Stimulated activated naive CD8-positive, alpha-beta T cell treated with anti-CD3 and anti-CD28 coated beads, Interleukin-15, Interleukin-2, amounts not matched to agents 100 U/mL and 50 U/mL, for 24 hours (primary cell): ENCODE measurements at places on chromosomes 11 and 22.

GRCh38 chr22:21727159-21727558 lies 8.4 kb downstream of the YPEL1 start:
- DNase-seq, result no peak

DNA sequence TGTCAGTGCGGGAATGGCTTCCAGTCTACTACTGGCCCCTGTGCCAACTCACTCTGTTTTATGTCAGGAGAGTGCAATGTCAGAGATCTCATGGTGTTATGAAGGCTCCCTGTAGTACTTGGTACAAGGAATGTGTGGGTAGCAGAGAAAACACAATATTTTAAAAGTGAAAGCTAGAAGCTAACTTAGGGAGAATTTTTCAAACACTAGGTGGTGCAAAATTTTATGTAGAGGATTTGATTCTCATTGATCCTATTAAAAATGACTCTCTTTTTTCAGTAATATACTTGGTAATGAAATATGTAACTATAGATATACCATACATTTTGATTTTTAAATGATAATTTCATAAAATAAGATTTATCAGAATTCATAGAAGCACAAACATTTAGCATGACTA lies 134.7 kb downstream of the JRKL start:
- DNase-seq, result no peak

GRCh38 chr11:17368551-17368950 lies 17.0 kb downstream of the NCR3LG1 start:
- no peak for DNase-seq

GRCh38 chr22:46824980-46825544 lies 62.6 kb downstream of the TBC1D22A start:
- DNase-seq, result no peak

DNA sequence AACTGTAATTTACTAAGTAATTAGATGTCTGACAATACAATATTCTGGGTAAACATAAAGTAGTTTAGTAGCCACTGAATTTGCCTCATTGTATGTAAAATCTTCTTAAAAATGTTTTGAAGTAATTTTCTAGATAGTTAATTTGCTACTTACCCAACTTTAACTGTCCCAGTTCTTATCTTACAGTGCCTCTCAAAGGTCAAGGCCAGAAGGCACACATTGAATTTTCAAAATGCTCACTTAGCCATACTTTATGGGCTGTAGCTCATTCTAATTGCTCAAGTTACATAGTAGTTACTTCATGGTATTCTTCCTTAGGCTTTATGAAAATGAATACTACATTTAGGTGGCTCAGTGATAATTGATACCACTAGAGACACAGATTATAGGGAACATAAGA lies 666.6 kb downstream of the CNTN5 start:
- DNase-seq, result no peak

DNA sequence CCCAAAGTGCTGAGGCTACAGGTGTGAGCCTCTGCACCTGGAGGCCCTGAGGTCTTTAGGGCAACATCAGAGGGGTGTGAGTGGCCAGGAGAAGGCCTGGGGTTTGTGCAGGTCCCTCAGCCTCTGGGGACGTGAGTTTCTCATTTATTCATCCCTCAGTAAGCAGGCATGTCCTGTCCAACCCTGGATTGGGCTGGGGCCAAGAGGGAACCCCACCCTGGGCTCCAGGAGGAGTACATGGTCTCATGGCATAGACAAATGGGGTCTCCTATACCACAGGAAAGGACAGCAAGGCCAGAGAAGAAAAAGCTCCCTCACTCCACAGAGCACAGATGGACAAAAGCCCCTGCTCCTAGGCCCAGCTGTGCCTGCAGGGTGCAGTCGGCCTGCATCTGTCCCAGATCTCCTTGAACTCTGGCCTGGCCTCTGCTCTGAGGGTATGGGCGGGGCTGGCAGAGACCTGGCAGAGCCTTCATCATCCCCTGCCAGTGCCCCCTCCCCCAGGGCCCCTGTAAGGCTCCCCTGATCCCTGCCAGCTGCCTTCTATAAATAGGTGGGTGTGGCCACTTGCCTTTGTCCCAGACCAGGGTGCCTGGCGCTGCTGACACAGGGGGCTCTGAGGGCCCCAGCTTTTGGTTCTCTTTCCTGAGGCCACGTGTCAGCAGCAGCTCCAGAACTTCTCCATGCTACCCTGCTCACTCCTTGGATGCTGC lies 34.6 kb downstream of the A4GALT start:
- no peak for DNase-seq

DNA sequence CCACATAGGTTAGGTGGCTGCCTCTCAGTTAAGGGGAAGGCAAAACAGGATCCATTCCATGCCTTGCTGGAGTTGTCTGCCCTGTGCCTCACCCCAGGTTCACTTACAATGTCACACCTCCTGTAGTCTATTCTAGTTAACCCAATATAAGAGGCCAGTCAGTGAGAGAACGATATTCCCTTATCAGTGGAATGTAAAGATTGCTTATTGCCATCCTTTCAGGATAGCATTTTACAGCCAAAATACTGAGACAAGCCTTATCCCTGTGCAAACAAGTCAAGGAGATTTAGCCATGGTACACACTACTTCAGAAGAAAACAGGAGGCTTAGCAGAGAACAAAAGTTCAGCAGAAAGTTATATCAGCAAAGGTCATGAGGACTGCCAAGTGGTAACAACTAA lies 5.5 kb downstream of the CYP2R1 start:
- DNase-seq, result no peak

- DNase-seq, result no peak
These were observed 156.7 kb downstream of the CNTN5 start for GRCh38 chr11:99177446-99177845.

- no peak for DNase-seq
These were observed 150.6 kb downstream of the SPATA19 start for GRCh38 chr11:133694701-133695100.

DNA sequence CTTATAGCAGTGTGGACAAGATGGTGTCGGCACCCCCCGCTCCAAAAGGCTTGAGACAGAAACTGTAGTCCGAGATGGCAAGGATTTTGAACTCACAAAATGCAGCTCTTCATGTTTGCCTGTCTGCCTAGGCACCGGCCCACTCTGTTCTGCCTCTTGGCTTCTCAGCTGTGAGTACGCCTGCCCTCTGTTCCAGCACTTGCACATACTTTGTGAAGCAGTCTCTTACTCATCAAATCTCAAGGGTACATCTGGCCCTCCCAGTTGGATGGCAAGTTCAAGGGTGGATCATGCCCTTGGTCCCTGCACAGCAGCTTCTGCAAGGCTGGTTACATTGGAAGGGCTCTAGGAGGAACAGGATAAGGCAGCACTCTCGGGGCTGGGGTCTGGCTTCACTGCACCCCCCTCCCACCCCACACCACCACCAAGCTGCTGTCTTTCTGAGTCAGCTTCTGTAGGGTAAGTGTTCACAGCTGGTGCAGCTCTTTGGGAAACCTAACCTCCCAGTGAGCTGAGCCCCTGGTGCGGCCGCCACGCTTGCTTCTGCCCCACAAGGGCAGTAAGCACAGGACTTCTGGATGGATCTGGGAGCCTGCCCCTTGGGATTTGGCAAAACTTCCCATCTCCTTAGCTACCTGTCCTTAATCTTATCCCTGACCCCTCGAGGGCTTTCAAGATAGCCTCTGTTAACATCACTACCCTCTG lies 37.2 kb downstream of the FAM83F start:
- no peak for DNase-seq

DNA sequence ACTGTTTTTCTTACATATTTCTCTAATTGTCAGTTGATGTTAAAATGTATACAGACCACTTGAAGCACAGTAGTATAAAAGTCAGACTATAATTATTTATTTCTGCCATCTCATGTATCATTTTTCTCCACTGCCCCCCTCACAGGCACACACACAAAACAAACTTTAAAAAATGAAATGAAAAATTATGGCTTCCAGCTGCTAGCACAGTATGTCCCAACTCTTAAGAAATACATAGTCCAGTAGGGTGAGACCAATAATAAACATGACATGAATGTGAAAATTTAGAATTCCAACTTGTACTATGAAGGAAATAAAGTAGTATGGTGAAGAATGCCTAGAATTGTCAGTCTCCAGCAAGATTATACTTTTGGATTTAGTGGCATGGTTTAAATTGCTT lies 1247.9 kb downstream of the JRKL start:
- no peak for DNase-seq

GRCh38 chr11:8384199-8384821 lies 120.6 kb upstream of the LMO1 start:
- no peak for DNase-seq

GRCh38 chr11:18471995-18472394 lies 16.3 kb downstream of the LDHAL6A start:
- no peak for DNase-seq
